DMS53 (cell line): ENCODE measurements at places on chromosomes 11 and 22.

- no peak for DNase-seq
These were observed 26.5 kb downstream of the RPL27A start for GRCh38 chr11:8709002-8709672.

DNA sequence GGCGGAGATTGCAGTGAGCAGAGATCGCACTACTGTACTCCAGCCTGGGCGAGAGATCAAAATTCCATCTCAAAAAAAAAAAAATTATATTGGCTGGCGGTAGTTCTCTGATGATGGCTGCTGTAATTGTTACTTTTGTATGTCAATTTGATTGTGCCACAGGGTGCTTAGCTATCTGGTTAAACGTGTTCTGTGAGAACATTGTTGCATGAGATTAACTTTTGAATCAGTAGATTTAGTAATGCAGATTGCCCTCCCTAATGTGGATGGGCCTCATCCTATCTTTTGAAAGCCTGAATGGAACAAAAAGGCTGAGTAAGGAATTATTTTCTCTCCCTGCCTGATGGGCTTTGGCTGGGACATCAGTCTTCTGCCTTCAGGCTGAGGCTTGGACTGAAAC is 654.2 kb downstream of the OPCML start:
- no peak for DNase-seq

- DNase-seq, result peak; percentile 90
These were observed 19.7 kb upstream of the DNAJB13 start for GRCh38 chr11:73931039-73931645.

DNA sequence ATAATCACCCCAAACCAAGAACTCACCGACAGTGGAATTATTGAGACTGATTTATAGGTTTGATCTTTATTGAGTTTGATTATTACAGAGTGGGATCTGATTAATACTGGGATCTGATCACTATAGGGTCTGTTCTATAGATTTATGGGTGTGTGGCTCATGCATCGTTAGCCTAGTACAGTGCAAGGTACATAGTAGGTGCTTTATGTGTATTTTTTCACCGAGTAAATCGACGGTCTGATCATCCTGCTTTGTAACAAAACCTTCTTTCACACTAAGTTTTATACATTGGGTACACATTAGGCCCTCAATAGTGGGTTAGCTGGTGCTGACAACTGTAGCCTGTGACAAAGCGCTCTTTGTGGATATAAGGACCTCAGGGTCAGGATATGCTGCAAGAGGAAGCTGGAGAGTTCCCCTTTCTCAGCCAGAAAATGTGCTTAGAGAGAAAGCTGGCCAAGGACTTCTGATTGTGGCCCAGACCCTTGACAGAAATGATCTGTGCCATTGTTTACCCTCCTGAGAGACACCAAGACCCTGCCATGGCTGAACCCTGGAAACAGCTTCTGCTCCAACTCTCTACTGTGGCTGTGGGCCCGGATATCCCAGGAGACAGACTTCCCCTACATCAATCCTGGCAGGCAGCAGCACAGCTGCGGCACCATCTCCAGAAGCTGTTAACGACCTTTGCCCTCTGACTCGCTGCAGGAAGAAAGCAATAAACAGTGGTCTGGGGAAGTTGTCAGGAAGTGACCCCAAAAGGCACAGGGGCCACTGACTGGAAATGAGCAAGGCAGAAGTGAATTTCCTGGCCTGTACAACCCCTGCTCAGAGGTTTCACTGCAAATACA is 16.1 kb upstream of the TPP1 start:
- DNase-seq, result peak; percentile 36

GRCh38 chr11:18590571-18590970 is 2.0 kb upstream of the UEVLD start:
- no peak for DNase-seq

GRCh38 chr22:25101986-25102385 is 97.7 kb upstream of the CRYBB3 start:
- no peak for DNase-seq

- peak; percentile 75 for DNase-seq
These were observed 621.5 kb upstream of the B3GAT1 start for GRCh38 chr11:135033540-135033939.

GRCh38 chr11:47373876-47374719 is 4.2 kb downstream of the SPI1 start:
- peak; percentile 80 for DNase-seq

- peak; percentile 93 for DNase-seq
These were observed 21.5 kb upstream of the TXNRD2 start for GRCh38 chr22:19962909-19963806.

GRCh38 chr11:1157645-1158591 is at the start of gene MUC5AC:
MUC5AC (plus strand) TSS chr11:1157953; CDS start chr11:1158000, 47 bp downstream.
- peak; percentile 34 for DNase-seq

DNA sequence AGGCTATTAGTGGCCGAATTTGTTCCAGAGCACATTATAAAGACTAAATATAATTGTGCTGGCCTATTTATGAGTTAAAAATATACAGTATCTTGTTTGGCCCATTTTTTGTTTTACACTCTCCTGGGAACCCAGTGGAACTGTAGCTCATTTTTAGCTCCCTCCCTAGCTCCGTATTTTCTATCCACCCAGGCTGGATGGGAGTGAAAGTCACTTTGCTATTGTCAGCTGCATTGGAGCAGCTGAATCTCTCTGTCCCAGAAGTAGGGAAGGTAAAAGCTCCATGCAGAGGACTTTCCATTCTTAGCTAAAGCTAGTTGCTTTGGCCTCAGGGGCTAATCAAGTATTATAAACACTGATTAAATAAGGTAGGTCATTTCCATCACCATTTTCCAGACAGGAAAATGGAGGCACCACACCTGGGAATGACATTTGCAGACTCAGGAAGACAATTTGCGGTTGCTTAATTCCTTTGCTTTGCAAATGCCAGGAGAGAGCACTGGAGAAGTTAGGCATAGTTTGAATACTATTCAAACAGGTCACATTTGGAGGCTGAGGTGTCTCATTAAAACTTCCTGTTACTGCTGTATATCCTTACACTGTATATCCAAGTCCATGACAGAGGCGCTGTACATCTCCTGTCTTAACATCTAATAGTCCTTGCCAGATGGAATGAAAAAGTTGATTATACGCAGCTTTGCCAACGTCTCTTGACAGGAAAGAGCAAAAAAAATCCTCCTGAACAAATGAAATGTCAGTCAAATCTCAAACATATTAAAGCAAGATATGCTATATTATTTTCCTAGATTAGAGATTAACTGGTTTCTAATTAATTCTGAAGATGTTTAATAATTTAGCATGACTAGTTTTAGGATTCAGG is 338.1 kb upstream of the KIRREL3 start:
- DNase-seq, result no peak

DNA sequence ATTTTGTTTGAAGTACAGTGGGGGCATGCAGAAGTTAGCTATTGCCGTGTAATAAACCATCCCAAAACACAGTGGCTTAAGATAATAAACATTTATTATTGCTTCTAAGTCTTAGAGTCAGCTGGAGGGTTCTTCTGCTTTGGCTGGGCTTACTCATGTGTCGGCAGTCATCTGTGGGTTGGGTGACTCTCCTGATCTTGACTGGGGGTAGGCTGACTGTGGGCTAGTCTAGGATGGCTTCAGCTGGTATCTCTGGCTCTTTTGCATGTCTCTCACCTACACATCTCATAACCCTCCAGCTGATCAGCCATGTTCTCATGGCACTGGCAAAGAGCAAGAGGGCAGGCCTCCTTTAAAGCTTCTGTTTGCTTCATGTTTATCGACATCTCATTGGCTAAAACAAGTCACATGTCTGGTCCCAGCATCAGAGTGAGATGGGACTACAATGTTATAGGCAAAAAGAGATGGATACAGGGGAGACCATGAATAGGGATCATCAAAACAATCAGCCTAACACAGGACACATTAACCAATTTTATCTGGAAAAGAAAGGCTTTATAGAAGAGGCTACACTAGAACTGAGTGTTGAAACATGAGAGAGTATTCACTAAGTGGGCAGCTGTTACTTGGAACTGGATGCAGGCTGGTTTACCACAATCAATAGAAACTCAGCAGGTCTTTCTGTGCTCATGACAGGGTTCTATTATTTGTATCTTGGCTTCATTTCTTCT is 5.1 kb downstream of the LRRC51 start:
- peak; percentile 38 for DNase-seq

DNA sequence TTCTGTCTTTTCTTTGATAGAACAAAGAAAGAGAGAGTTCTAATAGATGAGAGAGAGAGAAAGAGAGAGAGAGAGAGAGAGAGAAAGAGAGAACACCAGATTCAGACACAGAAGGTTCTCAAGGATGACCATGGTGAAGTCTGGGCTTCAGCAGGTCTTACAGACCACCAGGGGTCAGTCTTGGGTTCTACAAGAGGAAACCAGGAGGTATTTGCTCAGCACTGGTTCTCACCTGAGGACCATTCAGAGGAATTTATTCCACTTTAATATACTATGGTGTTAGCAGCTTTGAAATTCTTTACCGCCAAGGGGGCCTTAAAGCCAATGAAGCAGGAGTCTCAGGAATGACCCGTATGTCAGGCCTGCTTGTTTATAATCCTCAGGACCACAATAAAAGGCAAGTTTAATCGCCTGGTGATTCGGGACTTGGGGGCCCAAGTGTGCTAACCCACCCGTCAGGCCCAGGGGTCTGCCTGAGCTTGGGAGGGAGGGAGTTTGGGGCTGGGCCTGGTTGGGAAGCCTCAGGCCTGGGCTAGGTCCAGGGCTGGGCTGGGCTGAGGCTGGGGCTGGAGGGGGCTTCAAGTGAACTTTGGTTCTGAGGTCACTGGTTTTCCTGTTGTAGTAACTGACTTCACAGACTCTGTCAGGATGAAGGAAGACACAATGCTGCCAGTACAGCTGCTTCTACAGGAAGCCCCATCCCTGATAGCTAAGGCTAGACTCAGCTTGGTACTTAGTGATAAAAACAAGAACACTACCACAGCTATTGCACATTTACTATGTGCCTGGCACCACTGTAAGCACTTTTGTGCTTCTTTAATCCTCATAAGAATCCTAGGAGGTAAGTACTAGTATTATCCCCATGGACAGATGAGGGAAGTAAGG is 179.2 kb upstream of the ZBED5 start:
- peak; percentile 93 for DNase-seq

- no peak for DNase-seq
These were observed 34.5 kb downstream of the CPT1A start for GRCh38 chr11:68806931-68807844.

- no peak for DNase-seq
These were observed 330.2 kb upstream of the B3GAT1 start for GRCh38 chr11:134742224-134742612.

DNA sequence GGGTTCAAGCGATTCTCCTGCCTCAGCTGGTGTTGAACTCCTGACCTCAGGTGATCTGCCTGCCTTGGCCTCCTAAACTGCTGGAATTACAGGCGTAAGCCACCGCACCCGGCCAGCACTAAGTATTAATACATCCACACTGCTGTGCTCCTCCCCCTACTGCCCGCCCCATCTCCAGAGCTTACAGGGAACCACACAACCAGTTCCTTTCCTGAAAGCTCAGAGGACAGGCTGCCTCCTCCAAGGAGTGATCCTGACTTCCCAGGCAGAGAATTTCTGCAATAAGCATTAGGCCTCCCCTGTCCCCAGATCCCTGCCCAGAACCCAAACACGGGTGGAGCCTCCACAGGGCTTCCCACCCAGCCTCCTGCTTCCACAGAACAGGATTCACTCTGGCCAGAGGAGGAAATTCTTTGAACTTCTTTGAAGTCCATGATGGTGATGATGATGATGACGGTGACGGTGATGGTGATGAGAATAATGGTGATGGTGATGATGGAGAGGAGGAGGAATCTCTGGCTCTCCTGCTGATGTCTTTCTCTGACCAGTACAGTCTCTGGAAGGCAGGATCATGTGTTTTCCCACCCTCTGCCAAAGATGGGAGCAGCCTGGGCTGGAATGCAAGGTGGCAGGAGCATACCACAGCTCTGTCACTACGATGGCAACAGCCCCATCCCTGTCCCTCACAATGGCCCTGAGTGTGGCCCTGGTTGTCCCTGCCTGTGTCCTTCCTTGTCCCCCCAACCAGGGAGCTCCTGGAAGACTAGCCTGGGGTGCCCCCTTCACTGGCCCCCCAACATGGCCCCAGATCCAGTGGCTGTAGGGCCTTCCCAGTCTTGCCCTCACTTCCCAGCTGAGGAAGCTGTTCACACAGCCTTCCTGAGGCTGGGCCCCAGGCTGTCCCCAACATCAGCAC is 33.5 kb upstream of the CSNK1E start:
- no peak for DNase-seq

DNA sequence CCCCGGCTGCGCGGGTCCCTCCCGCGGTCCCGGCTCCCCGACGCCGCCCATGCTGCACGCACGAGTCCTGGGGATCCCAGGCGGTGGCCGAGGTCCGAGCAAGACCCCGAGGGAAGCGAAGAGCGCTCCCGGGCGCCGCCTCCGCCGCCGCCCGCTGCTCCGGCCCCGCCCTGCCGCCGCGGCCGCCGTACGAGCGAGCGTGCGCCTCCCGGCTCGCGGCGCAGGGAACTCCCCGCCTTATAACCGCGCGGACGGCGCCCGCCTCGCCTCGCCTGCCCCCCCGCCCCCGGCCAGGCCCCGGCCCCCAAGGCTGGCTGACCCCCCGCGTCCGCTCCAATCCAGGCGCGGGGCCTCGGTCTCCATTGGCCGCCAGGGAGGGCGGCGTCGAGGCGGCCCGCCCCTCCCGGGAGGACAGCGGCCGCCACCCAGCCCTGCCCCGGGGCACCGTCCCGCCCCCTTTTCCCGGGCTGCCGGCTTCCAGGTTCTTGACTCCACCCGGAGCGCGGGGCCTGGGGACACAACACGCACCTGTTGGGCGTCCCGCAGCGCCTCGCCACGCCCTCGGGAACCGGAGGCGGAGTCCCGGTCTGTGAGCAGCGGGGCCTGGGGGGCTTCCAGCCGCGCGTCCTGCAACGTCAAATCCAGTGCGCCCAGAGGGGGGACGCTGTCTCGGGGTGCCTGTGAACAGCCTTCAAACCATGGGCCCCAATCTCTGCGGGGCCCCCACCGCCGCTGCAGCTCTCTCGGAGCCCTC is at the start of gene FADS3:
FADS3 (minus strand) TSS at position 215 of the 754 bp plus-strand sequence; CDS start at position 51, 164 bp downstream.
- peak; percentile 97 for DNase-seq

DNA sequence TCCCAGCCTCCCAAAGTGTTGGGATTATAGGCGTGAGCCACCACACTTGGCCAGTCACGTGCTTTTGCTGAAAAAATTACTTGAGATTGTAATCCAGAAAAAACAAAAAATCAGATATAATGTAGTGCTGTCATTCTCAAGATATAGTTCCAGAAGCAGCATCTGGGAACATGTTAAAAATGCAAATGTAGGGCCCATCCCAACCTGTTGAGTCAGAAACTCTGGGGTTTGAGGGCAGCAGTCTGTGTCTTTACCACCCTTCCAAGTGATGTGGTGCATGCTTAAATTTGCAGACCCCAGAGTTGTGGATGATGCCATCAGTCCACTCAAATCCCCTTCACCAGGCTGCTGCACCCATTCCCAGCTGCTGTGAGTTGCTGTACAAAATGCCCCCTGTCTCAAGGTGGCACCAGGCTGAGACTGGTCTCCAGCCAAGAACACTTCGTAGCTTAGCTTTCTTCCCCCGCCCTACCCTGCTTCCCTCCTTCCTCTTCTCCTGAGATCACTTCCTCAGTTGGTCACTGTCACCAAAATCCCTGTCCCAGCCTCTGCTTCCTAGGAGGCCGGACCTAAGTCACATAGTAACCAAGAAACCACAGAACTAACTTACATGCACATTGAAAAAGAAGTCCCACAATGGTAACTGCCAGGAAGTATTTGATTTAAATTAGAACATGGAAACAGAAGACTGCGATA is 18.2 kb upstream of the ARRB1 start:
- DNase-seq, result no peak
